ENCODE measurements at places on chromosomes 7 and 10.
A peak's percentile ranks its signal among the peaks of the same experiment; 100 is the strongest.

- DNase-seq: no peak
Measured at GRCh38 chr10:6659451-6659850, 79.4 kb upstream of the PRKCQ start.

- no peak for DNase-seq
Measured at GRCh38 chr10:122561212-122561611, 658 bp downstream of the DMBT1 start.

GRCh38 chr7:108947526-108947925 lies 377.9 kb downstream of the DNAJB9 start:
- DNase-seq: no peak

- no peak for DNase-seq
Measured at GRCh38 chr10:114328874-114329273, 75.4 kb downstream of the AFAP1L2 start.

DNA sequence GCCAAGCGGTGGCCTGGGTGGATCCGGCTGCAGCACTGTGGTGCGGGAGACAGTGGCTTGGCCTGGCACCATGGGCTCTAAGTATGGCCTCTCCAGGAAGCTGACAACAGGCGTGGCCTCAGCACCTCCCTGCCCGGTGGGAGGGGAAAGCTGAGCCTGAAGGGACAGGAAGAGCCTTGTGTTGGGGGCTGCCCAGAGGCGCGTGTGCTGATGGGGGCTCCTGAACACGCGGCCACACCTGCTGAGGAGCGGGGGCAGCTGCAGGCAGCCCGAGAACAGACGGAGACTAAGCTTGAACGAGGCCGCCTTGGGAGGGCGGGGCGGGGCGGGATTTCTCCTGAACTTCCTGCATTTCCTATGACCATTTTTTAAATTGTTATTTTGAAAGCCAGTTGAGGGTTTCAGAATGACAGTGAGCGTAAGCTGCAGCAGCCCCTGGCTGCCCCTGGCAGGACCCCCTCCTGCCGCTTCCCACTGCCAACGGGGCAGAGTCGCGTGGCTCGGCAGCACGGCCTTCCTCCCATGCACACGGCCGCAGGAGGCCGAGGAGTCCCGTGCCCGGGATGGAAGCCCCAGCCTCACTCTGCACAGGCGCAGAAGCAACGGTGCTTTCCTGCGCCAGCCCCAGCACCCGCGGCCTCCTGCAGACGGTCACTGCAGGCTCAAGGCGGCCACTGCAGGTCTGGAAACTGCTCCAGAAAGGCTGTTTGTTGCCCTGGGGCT lies 43.2 kb downstream of the DPYSL4 start:
- DNase-seq: peak; percentile 90
